ENCODE measurements at places on chromosomes 12 and 14.
A peak's percentile ranks its signal among the peaks of the same experiment; 100 is the strongest.

GRCh38 chr14:99393059-99393655 is 87.5 kb downstream of the SETD3 start:
- H3K4me1 ChIP-seq = peaks cover 18% of the 10 kb centered on the region
- no peak overlapping the region for H3K27ac ChIP-seq
- peaks cover 8% of the 10 kb centered on the region for H3K36me3 ChIP-seq

GRCh38 chr12:6538420-6539313 is 4.3 kb downstream of the GAPDH start:
- H3K27me3 ChIP-seq = no peaks in the 10 kb centered on the region
- no peak for DNase-seq
- no peak overlapping the region for H3K4me3 ChIP-seq
- peak overlapping the region; percentile 92 for H3K27ac ChIP-seq
- H3K36me3 ChIP-seq = peaks cover 60% of the 10 kb centered on the region
- peaks cover 43% of the 10 kb centered on the region for H3K4me1 ChIP-seq

DNA sequence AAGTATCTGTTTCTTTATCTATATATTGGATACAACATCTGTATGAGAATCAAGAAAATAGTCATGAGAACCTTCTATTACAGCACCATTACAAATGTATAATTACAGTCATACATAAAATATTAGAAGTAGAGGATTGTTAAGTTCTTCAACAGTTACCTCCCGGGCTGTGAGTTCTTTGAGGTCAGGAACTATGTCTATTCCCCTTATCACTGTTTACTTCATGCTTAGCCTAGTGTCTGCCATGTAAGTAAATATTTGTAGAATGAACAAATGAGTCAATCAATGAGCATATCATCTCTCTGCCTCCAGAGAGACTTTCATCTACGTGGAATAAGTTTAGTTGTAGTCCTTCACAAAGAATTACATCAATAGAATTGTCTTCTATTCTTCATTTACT is 47.2 kb downstream of the PUS7L start:
- no peak for DNase-seq
- no peaks in the 10 kb centered on the region for H3K4me1 ChIP-seq
- no peak overlapping the region for H3K4me3 ChIP-seq
- no peaks in the 10 kb centered on the region for H3K36me3 ChIP-seq
- peaks cover 63% of the 10 kb centered on the region for H3K27me3 ChIP-seq

GRCh38 chr12:69392179-69392928 is 32.8 kb downstream of the YEATS4 start:
- no peak overlapping the region for H3K4me3 ChIP-seq
- H3K27me3 ChIP-seq = no peaks in the 10 kb centered on the region
- H3K27ac ChIP-seq = no peak overlapping the region

GRCh38 chr12:53984901-53985691 is at the start of gene HOXC10:
Gene HOXC10, plus strand, starts transcription at chr12:53985146. Its CDS starts 114 bp downstream, at chr12:53985260.
- H3K4me3 ChIP-seq = peak within 1 kb of the TSS; percentile 70
- peaks cover 45% of the 10 kb centered on the region for H3K36me3 ChIP-seq
- no peak within 1 kb of the TSS for H3K27ac ChIP-seq
- H3K4me1 ChIP-seq = peaks cover 32% of the 10 kb centered on the region

DNA sequence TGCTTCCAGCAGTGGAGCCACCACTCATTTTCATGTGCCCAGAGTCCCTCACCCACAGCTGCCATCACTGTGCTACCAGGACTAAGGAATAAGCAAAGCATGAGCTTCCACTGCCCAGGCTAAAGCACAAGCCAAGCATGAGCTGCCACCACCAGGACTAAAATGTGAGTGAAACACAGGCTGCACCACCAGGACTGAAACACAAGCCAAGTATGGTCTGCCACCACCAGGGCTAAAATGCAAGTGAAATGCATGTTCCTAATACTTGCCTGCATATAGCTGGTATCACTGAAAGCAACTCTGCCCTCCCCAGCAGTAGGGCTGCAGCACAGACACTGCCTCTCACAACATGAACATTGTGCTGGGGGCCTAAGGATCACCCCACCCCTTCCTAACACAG is 30.0 kb downstream of the CEP83 start:
- no peak for DNase-seq
- H3K27me3 ChIP-seq = no peaks in the 10 kb centered on the region
- no peak overlapping the region for H3K27ac ChIP-seq
- no peaks in the 10 kb centered on the region for H3K36me3 ChIP-seq

- H3K4me3 ChIP-seq = peak within 1 kb of the TSS; percentile 34
- DNase-seq = no peak
- no peak within 1 kb of the TSS for H3K27ac ChIP-seq
- H3K27me3 ChIP-seq = peaks cover 8% of the 10 kb centered on the region
- no peaks in the 10 kb centered on the region for H3K36me3 ChIP-seq
Observed at GRCh38 chr12:29783773-29784666, at the start of gene TMTC1. Gene TMTC1, minus strand, starts transcription at chr12:29783942. Its CDS starts 191 bp downstream, at chr12:29783751.

- peaks cover 4% of the 10 kb centered on the region for H3K36me3 ChIP-seq
- no peak overlapping the region for H3K4me3 ChIP-seq
- H3K4me1 ChIP-seq = peaks cover 5% of the 10 kb centered on the region
- DNase-seq = no peak
Observed at GRCh38 chr12:1305791-1306500, 288.4 kb downstream of the FBXL14 start.

- no peak for DNase-seq
- no peaks in the 10 kb centered on the region for H3K27me3 ChIP-seq
- peak overlapping the region; percentile 98 for H3K4me3 ChIP-seq
- H3K27ac ChIP-seq = peak overlapping the region; percentile 89
- H3K4me1 ChIP-seq = peaks cover 16% of the 10 kb centered on the region
Observed at GRCh38 chr14:49623387-49623786, 2.8 kb downstream of the MGAT2 start.

- no peaks in the 10 kb centered on the region for H3K36me3 ChIP-seq
- DNase-seq = no peak
- no peak overlapping the region for H3K27ac ChIP-seq
- H3K4me3 ChIP-seq = no peak overlapping the region
- H3K4me1 ChIP-seq = peaks cover 4% of the 10 kb centered on the region
- peaks cover 7% of the 10 kb centered on the region for H3K27me3 ChIP-seq
Observed at GRCh38 chr14:101207897-101208296, 304.4 kb upstream of the RTL1 start.

GRCh38 chr14:102917469-102918211 is 4.8 kb upstream of the AMN start:
- H3K4me3 ChIP-seq = no peak overlapping the region
- no peak overlapping the region for H3K27ac ChIP-seq
- no peaks in the 10 kb centered on the region for H3K27me3 ChIP-seq
- peak; percentile 52 for DNase-seq

- no peaks in the 10 kb centered on the region for H3K4me1 ChIP-seq
- H3K36me3 ChIP-seq = no peaks in the 10 kb centered on the region
- H3K27ac ChIP-seq = no peak overlapping the region
- no peaks in the 10 kb centered on the region for H3K27me3 ChIP-seq
Observed at GRCh38 chr14:68544081-68544892, 248.6 kb downstream of the ZFP36L1 start.

- no peaks in the 10 kb centered on the region for H3K36me3 ChIP-seq
- no peak overlapping the region for H3K4me3 ChIP-seq
- no peak overlapping the region for H3K27ac ChIP-seq
- peaks cover under 1% of the 10 kb centered on the region for H3K4me1 ChIP-seq
Observed at GRCh38 chr12:108234158-108234557, 105.0 kb downstream of the CMKLR1 start.

DNA sequence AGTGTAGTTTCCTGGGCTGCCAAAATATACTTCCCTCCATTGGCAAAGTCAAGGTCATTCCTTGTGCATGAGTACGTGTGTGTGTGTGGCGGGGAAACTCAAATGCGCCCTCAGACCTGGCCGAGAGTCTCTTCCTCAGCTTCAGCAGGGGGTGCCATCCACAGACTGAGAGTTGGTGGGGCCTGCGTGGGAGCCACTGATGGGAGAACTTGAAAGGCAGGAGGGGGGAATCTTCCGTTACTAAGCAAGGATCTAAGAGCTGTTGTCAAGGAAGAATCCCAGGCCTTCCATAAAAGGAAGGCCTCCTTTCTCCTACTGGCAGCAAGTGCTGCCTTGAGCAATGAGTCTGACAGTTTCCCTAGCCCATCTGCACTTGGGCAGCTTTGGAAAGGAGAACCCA is 274.9 kb downstream of the EMP1 start:
- peaks cover 14% of the 10 kb centered on the region for H3K27me3 ChIP-seq
- H3K27ac ChIP-seq = no peak overlapping the region
- no peak overlapping the region for H3K4me3 ChIP-seq

GRCh38 chr12:109771746-109772621 is 58.4 kb downstream of the FAM222A start:
- no peaks in the 10 kb centered on the region for H3K4me1 ChIP-seq
- H3K27ac ChIP-seq = no peak overlapping the region
- H3K4me3 ChIP-seq = no peak overlapping the region
- no peak for DNase-seq
- no peaks in the 10 kb centered on the region for H3K27me3 ChIP-seq
- peaks cover 3% of the 10 kb centered on the region for H3K36me3 ChIP-seq

GRCh38 chr14:78519863-78520262 is 349.7 kb downstream of the NRXN3 start:
- no peak overlapping the region for H3K4me3 ChIP-seq
- no peak overlapping the region for H3K27ac ChIP-seq
- no peak for DNase-seq
- H3K27me3 ChIP-seq = no peaks in the 10 kb centered on the region

DNA sequence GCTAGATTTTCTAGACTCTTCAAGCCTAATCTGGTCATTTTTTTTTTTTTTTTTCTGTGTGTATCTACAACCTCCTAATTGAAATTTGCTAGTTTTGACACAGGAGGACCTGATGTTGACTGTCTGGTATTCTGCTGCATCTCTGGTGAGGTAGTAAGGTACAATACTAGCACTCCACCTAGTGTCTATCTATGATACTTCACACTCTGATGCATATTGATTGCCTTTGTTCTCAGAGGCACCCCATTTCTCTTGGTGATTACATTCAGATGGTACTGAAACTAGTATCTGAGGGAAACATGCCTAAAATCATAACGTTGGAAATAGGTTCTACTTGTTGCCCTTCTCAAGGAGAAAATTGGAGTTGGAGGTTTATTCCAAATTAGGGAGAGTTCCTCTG is 930.5 kb upstream of the NOVA1 start:
- DNase-seq = no peak
- no peaks in the 10 kb centered on the region for H3K36me3 ChIP-seq

GRCh38 chr14:52068615-52069306 is at the start of gene NID2:
Gene NID2, minus strand, starts transcription at chr14:52069059. Its CDS starts 65 bp downstream, at chr14:52068994.
- peak; percentile 45 for DNase-seq
- H3K27ac ChIP-seq = no peak within 1 kb of the TSS
- no peaks in the 10 kb centered on the region for H3K36me3 ChIP-seq
- H3K4me3 ChIP-seq = peak within 1 kb of the TSS; percentile 84
- peaks cover 6% of the 10 kb centered on the region for H3K27me3 ChIP-seq

GRCh38 chr12:72468505-72468904 is 196.3 kb downstream of the TRHDE start:
- no peak overlapping the region for H3K4me3 ChIP-seq
- no peaks in the 10 kb centered on the region for H3K27me3 ChIP-seq
- no peaks in the 10 kb centered on the region for H3K4me1 ChIP-seq
- H3K36me3 ChIP-seq = no peaks in the 10 kb centered on the region
- DNase-seq = no peak
- no peak overlapping the region for H3K27ac ChIP-seq

GRCh38 chr12:110199339-110200123 is 75.4 kb downstream of the IFT81 start:
- H3K4me1 ChIP-seq = peaks cover 2% of the 10 kb centered on the region
- H3K36me3 ChIP-seq = no peaks in the 10 kb centered on the region
- no peaks in the 10 kb centered on the region for H3K27me3 ChIP-seq
- no peak overlapping the region for H3K27ac ChIP-seq
- H3K4me3 ChIP-seq = no peak overlapping the region
- DNase-seq = no peak

DNA sequence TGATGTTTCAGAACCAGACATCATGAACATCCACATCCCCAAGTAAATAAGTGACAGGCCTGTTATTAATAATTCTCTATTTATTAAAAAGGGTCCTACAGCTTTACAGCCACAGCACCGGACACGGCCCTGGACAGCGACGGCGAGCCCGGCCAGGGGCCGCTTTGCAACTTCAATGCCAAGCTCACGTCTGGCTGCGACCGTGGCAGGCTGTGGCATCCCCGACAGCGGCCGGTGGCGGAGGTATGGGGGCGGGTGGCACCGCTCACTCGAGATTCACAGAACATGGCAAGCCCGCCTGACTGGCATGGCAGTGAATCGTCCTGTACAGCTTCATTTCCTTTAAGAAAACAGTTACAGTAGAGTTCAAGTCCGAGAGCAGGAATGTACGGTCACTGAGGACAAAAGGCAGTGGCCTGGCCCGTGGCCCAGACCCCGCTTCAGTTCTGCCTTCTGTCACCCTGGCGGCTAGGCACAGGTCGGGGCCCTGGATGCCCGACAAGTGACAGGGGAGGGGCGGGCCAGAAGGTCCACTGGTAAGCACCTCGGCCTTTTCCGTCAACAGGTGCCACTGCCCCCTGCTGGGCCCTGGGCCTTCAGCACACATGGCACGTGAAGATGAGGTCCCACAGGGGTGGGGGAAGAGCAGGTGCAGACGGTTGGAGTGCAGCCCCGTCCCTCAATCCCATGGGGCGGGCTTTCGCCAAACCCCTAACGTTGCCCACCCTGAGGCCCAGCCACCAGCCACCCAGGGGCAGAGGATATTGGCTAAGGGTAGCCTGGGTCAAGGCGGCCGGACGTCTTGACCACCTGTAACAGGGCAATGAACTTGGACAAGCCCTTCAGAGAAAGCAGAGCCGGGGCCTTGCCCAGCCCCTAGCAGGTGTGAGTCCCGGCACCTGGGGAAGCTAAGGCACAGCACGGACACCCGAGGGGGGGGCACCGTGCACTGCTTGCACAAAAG is 30.3 kb downstream of the HIP1R start:
- no peak for DNase-seq
- peak overlapping the region; percentile 86 for H3K27ac ChIP-seq
- H3K4me1 ChIP-seq = peaks cover 12% of the 10 kb centered on the region
- H3K4me3 ChIP-seq = no peak overlapping the region
- peaks cover 86% of the 10 kb centered on the region for H3K36me3 ChIP-seq

GRCh38 chr12:44331269-44331668 is 495.4 kb downstream of the TMEM117 start:
- no peaks in the 10 kb centered on the region for H3K4me1 ChIP-seq
- H3K36me3 ChIP-seq = no peaks in the 10 kb centered on the region
- H3K27me3 ChIP-seq = no peaks in the 10 kb centered on the region
- DNase-seq = no peak

DNA sequence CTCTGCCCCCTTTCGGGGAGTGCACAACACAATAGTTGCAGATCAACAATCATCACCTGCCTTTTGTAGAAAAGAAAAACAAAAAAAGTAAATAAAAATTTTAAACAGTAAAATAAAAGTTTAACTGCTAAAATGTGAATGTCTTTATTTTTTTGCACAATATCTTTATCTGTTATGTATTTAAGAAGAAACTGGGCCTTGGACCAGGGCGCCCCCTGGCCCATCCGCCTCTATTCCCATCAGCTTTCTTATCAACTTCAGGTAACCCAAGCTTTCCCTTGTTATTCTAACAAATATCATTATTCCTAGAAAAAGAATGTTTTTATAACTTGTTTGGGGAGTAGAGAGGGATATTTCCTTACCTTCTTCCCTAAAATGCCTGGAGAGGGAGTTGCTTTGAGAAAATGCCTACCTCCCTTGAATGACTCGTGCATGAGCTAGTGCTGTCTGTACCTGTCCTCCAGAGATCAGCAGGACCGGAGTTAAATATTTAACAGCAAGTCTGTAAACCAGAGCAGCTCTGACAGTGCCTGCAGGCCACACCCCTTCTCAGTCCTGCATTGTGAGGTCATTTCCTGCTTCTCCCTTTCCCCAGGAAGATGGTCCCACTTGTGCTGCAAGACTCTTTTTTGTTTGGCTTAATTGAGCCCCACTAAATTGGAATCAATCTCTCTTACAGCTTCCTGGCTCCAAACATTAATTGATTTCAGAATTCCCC is 192.8 kb upstream of the RGS6 start:
- DNase-seq = no peak
- H3K36me3 ChIP-seq = peaks cover 47% of the 10 kb centered on the region
- H3K4me1 ChIP-seq = no peaks in the 10 kb centered on the region
- no peaks in the 10 kb centered on the region for H3K27me3 ChIP-seq
